NCI-H1694 treated with DMSO at 0.1 percent for 48 hours (cell line): ENCODE measurements at places on chromosomes 1 and 21.
A peak's percentile ranks its signal among the peaks of the same experiment; 100 is the strongest.

DNA sequence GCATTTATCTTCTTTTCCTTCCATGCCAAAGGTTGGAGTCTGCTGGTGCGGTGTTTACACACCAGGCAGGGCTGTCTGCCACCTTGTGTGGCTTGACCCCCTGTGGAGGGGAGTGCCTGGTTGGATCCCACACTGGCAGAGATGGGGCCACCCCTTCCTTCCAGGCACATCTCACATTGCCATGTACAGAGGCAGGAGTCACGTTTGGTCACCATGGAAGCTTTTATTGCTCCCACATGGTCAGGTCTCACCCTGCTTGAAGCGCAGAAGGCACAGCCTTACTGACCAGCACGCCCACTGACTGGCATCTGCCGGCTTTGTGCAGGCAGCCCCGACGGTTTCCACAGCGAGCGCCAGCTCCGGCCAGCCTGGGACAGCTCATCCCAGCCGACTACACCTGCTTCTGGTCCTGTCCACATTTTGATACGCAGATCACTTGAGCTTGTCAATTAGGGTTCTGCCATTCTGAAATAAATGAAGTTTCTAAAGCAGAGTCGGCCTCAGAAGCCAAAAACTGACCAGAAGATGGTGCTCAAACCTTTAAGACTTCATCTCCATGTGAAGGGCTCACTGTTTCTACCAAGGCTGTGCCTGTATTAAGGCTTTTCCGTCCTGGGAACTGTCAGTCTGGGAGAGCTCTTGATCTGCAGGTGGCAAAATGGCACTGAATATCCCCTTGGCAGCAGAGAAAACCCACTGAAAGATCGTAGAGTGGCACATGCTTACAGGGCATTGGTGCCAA lies 35.6 kb upstream of the EPHA8 start:
- DNase-seq: peak; percentile 13

DNA sequence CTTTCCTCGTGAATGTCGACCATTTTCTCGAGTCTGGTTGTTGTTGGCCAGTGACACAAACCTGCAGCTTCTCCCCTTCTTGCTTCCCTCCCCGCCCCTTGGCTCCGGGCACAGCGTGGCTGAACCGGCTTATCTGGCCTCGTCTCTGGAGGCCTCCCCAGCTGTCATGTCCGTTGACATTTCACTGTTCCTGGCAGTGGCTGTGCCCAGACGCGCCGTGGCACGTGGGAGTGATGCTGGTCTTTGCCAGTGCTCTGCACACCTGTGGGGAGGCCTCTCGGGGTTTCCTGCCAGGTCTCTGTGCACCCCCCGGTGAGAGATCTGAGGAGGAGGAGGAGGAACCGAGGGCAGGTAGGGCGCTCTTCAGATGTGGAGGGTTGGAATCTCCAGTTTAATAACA lies 23.7 kb downstream of the SKI start:
- DNase-seq: no peak

DNA sequence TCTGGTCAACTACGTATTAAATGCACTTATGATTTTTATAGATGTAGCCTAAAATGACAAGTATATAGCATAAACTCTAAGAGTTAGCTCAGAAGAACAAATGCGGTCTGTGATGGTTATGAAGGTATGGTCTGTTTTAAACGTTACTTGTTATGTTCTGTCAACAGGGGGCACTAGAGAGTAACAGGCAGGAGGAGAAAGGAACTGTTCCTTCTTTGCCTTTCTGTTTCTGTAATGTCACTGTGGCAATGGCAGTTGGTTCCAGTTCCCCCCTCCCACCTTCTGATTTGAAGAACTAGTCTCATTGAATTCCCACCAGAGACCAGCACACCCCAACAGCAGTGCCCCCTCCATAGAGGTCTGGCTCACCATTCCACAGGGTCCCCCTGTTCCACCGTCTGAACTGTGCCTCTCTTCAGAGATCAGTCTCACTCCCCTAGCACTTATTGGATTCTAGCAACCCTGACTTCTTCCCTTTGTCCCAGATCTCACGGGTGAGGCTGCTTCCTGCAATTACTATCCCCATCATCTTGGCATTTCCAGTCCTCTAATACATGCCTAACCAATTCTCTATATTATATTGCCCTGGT lies 14.0 kb downstream of the KRTAP24-1 start:
- DNase-seq: peak; percentile 10

- peak; percentile 37 for DNase-seq
Measured at GRCh38 chr1:234604495-234605398, 5.2 kb downstream of the IRF2BP2 start.

DNA sequence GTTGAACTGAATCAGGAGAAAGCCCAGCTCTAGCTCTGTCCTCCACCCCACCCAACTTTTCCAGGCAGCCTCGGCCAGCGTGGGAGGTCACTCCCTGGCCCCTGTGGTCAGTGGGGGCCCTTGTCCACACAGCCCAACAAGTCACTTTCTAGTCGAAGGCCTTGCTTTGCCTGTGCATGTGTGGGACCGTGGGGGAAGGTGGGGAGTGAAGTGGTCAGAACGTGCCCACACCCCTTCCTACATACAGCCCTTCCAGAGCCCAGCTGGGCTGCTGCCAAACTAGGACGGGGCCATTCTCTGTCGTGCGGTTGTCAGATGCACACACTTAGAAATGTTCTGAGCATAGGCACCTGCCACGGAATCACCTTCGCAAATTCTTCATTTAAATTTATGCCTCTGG lies 18.0 kb downstream of the FAAP20 start:
- no peak for DNase-seq

GRCh38 chr1:11752359-11753088 lies 9.5 kb upstream of the C1orf167 start:
- no peak for DNase-seq

DNA sequence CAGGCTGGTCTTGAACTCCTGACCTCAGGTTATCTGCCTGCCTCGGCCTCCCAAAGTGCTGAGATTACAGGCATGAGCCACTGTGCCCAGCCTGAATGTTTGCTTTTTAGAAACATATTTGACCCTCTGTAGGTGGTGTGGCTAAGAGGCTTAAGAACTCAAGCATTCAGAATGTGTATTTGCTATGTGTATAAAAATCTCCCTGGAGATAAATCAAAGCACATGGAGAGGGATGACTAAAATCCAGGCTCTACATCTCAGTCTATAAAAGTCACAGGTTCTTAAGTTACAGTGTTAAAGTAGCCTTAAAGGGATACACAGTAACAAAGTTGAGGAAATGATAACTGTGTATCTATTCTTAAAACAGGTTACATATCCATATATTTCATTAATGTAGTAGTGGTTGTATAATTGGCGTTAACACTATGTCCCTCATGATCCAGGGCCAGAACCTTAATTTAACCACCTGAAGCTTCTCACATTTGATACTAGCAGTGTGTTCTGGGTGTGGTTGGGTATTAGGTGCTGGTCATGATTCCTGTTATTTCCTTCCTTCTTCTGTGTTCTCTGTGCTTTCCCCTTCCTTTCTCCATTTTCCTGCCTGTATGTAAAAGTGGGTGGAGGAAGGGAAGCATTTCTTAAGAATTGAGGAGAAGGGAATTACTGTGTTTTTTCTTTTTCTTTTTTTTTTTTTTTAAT lies 16.2 kb downstream of the GIPC2 start:
- no peak for DNase-seq

DNA sequence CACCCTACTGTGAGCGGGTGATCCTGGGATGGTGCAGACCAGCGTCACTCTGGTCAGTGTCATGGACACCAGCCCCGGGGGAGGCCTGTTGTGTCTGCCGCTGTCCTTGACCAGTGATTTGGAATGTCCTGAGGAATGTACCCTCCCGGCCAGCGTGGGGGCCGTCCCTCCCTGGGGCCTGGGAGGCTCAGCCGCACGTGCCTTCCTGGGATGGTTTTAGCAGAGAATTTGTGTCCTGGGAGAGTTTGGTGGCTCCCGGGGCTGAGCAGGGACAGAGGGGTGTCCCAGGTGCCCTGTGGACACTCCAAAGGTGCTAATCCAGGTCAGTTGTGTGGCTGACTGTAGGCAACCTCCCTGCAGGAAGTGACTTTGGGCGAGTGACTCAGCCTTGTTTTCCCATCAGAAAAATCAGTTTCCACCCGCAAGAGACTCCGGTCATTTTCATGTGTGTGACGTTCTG lies 6.2 kb downstream of the ARHGEF16 start:
- DNase-seq: no peak

- DNase-seq: peak; percentile 19
Measured at GRCh38 chr1:47871799-47872353, 125.3 kb downstream of the TRABD2B start.

GRCh38 chr1:183000167-183000962 lies 22.9 kb upstream of the LAMC1 start:
- no peak for DNase-seq
